GM10248 (cell line): ENCODE measurements at places on chromosomes 12 and 14.
A peak's percentile ranks its signal among the peaks of the same experiment; 100 is the strongest.

- DNase-seq, result peak; percentile 41
Observed at GRCh38 chr14:73634011-73634833, 10.6 kb upstream of the DNAL1 start.

DNA sequence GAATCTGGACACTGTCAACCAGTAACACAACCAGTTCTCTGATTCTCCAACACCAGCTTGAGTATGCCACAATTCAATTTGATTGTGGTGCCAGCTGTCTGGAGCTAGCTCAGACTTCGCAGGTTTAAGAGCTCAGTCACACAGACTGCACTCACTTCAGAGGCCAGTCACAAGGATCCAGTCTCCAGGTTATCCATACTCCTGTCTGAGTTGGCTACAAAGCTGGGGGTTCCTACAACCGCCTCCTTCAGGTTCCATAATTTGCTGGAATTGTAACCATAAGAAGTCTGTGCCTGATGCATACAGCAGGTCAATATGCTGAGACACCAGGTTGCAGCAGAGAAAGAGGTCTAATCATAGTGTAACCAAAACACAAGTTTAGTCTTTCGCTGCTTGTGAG is 70.5 kb upstream of the CPSF6 start:
- DNase-seq, result no peak

DNA sequence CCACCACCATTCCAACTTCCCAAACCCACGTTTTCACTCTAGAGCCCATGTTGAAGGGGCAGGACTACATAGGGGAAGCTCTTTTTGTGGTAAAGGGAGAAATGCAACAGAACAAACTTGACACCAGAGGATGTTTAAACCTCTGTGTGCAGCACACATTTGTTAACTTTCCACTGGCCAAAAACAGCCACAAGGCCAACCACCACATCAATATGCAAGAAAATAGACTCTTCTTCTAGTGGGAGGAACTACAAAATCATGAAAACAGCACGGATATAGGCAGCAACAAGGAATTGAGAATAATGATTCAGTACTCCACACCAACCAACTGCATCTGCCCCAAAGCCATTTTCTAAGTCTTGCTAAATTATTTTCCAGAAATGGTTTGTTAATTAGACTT is 66.3 kb upstream of the CEP83 start:
- DNase-seq, result peak; percentile 27

DNA sequence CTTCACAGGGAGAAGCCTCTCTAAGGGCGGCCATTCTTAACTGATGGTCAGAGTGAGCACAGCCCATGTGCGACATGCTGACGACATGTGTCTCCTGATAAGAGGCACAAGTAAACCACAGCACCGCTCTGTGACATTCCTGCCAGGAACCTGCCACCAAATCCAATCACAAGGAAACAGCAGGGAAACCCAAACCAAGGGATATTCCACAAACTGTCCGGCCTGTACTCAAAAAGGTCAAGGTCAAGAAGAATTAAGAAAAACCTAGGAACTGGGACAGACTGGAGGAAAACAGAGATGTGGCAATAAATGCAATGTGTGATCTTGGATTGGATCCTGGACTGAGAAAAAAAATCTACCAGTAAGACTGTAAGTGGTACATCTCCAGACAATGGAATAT is 91.9 kb downstream of the SYNE3 start:
- no peak for DNase-seq

DNA sequence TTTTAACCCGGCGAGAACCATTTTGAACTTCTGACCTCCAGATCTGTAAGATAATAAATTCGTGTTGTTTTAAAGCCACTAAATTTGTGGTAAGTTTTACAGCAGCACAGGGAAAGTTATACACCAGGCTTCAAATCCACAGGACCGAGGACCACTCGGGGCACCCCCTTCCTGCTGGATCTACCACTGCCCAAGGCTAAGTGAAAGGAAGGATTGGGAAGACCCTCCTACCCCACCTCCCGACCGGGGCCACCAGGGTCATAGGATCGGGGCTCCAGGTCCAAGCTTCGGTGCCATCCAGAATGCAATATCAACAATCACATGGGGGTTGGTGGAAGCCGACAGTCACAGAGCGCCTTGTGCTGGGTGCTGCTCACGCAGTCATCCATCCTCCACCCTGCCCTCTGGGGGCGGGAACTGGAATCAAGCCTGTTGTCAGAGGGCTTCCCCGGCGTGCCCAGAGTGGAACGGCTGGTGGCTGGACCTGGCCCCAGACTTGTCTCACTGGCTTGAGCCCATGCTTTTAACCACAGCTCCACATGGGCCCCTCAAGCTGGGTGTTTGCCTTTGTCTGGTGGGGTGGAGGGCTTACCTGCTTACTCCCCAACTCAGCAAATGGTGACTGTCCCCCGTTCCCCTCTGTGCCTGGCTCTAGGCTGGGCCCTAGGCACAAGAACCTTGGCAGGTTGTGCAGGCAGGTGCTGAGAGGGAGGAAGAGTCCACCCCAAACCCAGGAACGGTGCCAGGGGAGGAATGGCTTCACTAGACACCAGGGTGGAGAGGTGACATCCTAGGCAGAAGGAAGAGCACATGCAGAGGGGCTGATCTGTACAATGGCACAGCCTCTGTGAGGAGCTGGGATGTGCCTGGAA is 180.3 kb upstream of the RTL1 start:
- DNase-seq, result no peak

GRCh38 chr12:52792185-52793029 is 3.5 kb downstream of the KRT3 start:
- no peak for DNase-seq

GRCh38 chr14:72416892-72417291 is 477.0 kb downstream of the DPF3 start:
- no peak for DNase-seq

GRCh38 chr12:21265932-21266331 is 68.8 kb downstream of the SLCO1A2 start:
- no peak for DNase-seq

DNA sequence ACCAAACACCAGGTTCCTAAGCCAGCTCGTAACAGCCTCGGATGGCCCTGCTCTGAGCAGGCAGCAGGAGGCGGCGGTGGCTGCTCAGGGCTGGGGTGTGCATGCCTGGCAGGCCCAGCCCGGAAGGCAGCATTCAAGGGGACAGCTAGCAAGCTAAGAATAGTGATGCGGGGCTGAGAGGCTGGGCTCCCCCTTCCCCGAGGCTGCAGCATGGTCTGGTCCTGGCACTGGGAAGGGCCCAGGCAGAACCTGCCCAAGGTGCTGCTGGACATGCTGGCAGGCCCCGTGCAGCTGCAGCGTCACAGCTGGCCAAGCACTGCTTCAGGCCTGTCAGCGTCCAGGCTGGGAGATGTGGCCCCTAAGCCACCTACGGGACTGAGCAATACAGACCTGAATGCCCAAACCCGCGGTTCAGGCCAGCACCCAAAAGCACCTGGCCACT is 26.4 kb upstream of the NUDT14 start:
- no peak for DNase-seq

GRCh38 chr12:32240831-32241230 is 134.2 kb downstream of the BICD1 start:
- no peak for DNase-seq
